ENCODE measurements at places on chromosomes 5 and 9. TPM values are rescaled to one million over a fixed set of nuclear protein-coding genes. Genes with fewer than 3 reads are reported as not detected.

PCDHB10 gene
- 0.06 TPM for total RNA-seq

TAS2R1 gene
- not detected for total RNA-seq

HACD4 gene
- 1.0 TPM for total RNA-seq

FAM78A gene
- 0.44 TPM for total RNA-seq

SLC23A1 gene
- total RNA-seq, result 1.4 TPM

GALNT12 gene
- total RNA-seq, result 4.0 TPM

All from A549 treated with dexamethasone at 1 μM for 4 hours (cell line).